ENCODE measurements at places on chromosomes 2 and 18.

DNA sequence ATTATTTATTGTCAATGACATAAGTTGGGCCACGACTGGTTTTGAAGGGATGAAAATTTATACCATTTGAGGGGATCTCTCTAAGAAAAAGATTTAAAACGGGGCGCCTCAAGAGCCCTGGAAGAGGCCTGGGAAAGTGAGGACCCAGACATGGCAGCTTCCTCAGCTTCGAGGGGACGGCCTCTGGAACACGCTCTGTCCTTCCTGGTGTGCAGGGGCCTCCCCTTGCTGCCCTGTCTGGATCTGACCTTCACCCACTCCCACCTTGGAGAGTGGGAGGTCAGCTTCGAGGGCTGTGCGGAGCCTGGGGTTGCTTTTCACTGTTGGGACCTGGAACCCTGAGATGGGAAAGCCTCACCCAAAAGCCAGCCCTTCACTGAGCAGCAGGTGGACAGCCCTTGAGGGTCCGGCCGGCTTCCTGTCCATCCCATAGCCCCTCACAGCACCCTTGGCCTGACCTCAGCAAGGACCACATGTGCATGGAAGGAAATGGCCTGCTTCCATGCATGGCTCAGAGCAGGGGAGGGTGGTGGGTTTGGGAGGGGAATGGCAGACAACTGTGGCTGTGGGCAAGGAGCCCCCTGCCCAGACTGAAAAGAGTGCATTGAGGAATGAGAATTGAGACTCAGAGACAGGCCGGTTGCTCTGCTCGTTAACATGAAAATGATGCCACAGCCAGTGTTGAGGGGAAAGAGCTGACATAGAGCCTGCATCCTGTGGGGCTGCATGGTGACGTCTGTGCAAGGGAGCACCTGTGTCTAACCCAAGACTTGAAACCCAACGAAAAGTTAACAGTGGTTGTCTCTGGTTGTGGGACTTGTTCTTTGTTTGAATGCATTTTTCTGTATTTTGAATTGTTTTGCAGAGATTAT is 16.3 kb downstream of the FBLN7 start:
- no peak for DNase-seq

- DNase-seq = peak; percentile 74
Measured at GRCh38 chr2:18520451-18521425, 39.7 kb downstream of the RDH14 start.

DNA sequence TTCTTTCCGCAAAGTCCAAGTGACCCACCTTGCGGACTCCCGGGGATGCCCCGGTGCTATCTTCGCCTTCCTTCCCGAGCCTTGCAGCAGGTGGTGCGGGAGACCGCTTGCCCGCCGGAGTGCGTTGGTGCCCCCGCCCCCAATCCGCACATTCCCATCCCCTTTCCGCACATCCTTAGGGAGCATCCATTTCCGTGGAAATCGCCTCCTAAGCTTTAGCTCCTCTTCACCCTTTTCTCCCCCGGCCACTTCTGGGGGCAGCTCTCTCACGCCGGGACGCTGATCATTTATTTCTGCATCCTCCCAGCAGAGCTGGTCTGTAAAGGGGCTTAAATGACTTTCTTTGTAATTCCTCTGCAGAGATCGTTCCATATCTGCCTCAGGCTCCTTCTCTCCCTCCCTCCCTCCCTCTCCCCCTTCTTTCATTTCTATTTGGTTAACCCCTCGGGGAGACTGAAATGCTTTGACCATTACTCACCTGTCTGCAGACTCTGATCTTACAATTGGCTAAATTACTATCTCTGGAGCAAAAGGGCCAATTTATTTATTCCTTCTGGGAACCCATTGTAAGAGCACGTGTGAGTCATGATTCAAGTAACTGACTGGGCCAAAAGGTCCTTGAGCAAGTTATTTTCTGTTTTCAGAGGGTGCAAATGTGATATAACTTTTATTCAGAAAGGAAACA is 1.3 kb upstream of the LYPD1 start:
- DNase-seq = no peak

- no peak for DNase-seq
Measured at GRCh38 chr2:64626146-64626809, 27.4 kb downstream of the SERTAD2 start.

- no peak for DNase-seq
Measured at GRCh38 chr2:227973241-227973640, 101.8 kb downstream of the DAW1 start.

- no peak for DNase-seq
Measured at GRCh38 chr2:237877576-237878307, 18.3 kb downstream of the RAMP1 start.

DNA sequence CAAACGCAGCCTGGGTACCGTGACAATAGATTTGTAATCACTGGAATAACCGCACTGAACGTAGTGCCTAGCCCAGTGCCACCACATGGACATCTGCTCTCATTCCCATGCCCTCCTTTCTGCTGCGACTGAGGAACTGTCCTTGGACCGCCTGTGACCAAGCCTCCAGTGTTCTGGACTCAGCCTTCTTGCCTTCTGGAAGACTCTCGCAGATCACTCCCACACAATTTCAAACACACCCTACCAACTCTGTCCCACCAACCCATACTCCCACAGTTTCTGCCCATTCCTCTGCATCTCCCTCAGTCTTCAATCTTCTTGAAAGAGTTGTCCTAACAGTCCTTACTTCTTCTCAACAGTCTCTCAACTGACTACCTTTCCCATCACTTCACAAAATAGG is 2.1 kb downstream of the RNF149 start:
- peak; percentile 20 for DNase-seq

GRCh38 chr2:142075826-142076225 is 55.0 kb downstream of the LRP1B start:
- DNase-seq = no peak

DNA sequence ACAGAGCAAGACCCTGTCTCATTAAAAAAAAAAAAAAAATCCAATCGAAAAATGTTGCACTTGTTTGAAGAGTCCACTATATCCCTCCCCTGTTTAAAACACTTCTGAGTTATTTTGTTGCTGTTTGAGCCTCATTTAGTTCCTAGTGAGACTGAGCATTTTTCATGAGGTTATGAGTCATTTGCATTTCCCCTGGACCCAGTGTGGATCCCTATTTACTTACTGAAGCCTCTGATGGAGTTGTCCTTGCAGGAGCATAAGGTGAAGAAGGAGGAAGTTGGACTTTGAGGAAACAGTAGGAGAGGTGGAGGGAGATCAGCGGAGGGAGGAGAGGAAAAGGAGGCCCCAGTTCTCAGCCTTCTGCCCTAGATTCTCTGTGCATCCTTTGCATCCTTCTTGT is 5.1 kb downstream of the CXCR1 start:
- DNase-seq = no peak

DNA sequence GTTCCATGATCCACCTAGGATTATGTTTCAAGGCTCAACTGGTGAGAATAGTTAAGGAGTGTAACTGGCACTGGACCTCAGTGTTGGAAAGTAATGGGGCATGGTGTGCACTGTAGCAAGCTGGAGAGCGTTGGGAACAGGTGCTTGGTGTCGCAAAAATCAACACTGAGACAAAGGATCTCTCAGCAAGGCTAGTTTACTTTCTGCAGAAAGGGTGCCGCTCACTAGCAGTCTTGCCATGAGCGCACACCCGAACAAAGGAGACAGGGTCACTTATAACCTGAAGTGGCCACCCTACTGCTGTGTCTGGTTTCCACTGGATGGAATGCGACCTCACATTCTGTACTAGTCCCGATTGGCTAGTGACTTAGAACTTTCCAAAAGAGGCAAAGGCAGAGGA is 133.2 kb downstream of the TMEM17 start:
- DNase-seq = no peak

DNA sequence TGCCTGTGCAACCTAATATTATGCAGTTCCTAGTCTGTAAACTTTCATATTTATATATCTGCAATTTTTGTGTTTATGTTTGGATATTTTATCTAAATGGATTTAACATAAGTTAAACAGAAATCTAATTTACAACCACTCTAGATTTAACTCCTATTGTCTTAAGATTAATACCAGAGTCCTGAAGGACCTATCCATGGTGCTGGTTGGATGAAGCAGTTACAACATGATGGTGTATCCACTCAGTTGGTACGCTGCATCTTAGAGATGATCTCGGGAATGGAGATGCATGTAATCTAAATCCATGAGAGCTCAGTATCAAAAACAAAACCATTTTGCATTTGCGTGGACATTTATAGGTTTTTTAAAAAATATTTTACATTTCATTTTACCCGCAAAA is 745.9 kb upstream of the SLC8A1 start:
- no peak for DNase-seq

GRCh38 chr2:46871976-46872381 is 43.6 kb downstream of the MCFD2 start:
- no peak for DNase-seq

DNA sequence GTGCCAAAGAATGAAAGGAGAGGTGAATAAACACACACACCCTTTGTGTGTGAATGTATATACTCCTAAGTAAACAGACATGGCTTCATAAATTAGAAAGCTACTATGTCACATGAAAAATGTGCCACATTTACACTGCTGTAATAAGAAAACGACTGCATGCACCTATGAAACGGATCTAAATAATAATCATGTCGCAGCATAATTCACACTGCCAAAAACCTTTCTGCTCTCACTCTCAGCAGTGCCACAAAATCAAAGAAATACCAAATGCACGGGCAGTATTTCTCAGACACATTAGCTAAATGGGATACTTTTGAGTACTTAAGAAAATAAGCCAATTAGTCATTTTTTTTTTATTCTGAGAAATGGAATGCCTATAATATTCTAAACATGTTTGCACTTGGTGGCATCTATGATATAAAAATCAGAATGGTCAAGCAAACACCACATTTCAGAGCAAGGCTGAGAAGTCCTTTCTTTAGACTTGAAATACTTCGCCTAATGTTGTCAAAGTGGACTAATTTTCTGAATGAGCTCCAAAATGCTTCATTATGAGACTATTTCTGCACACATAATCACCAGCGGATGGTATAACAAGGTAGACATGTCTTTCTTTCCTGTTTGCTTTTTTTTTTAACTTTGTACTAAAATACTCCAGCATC is 6.6 kb downstream of the BCL11A start:
- DNase-seq = no peak

GRCh38 chr2:219078126-219078525 is 17.4 kb upstream of the IHH start:
- no peak for DNase-seq

GRCh38 chr18:76997951-76998808 is 134.4 kb downstream of the MBP start:
- DNase-seq = no peak

DNA sequence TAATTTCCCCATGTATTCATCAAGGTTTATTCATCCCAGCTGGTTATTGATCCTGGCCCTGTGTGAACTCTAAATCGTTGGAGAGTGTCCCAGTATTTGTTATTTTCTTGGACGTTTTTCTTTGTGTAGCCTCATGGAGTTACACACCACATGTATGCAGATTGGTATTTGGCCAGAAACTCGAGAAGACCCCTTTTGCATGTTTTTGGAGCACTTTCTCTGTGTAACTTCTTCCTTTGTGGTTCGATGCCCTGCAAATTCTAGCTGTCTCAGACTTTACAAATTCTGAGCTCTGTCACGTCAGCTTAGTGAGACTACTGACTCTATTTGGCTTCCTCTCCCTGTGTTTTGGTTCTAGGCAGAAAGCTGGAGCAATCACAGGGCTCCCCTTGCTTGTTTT is 198.7 kb downstream of the MCFD2 start:
- no peak for DNase-seq

GRCh38 chr18:64017870-64018269 is 48.0 kb downstream of the SERPINB8 start:
- no peak for DNase-seq

DNA sequence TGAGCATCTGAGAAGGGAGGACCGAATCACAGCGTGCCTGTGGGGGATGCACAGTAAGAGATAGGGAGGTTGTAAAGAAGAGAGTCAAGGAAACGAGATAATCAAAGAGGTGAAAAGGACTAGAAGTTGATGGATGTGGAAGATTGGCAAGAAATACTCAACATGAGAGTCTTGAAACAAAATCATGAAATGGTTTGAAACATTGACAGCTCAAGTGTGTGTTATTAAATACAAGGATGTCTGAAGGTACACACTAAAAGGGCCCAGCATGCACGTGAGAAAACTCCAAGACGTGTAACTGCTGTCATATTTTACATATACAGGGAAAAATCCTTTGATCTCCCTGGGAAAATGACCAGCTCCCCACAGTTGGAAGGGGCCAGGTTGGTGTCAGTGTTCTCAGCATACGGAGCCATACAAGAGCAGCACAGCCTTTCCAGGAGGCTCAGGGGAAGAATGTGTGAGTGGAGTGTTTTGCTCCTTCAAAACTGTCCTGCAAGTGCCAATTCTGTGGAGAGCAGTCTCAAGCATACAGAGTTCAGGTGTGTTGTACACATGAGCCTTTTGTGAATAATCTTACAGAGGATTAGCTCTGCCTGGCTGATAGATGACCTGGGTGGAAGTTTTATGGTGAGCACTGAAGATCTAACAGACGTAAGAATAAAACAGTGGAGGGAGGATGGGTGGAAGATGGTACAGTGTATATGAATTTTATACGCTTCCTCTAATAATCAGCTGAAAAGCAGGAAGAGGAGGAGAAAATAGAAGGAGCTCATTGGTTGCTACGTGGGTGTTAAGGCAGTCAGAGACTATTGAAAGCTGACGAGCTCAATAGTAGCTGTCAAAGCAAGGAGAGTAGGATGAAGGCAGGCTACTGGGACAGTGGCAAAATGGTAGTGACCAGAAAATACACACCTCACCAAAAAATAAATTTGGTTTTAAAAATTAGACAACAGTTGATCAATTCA is 126.8 kb downstream of the ATP9B start:
- DNase-seq = no peak

DNA sequence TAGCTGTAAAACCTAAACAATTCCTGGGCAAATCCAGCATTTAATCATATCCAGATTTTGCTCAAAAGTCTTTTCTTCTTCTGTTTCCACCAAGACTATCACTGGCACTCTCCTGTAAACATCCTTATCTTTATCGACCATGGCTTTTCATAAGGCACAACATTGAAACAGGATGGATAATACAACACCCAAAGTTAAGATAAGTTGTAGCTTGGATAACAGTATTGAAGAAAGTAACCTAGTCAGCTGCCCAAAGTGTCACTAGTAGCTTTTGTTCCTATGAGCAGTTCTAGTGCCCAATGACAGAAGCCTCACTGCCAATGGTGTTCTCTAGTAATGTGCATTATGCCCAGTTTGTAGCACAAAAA is 22.3 kb downstream of the CCBE1 start:
- DNase-seq = no peak

- DNase-seq = no peak
Measured at GRCh38 chr2:100924122-100924519, 78.0 kb upstream of the RPL31 start.

DNA sequence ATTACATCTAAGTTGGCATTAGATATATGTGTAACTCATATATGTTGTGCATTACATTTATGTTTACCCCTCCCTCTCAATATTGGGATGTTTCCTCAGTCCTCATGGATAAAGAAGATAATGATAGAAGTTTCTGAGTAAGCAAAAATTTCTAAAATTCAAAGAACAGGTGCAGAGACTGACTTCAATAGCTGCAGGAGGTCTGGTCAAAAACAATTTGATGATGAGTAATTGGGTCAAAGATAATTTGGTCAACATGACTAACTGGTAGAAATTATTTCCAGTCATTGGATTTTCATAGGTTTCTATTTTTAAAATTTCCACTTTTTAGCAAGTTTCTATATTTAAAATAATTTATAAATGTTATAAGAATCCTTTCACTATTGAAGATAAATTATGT is 1130.9 kb upstream of the SLC39A10 start:
- no peak for DNase-seq

GRCh38 chr2:47269316-47270232 is 114.5 kb upstream of the STPG4 start:
- DNase-seq = no peak

All from activated CD8-positive, alpha-beta memory T cell treated with anti-CD3 and anti-CD28 coated beads, Interleukin-2, amount 50 U/mL, for 4 hours (primary cell).